ENCODE measurements at places on chromosomes 7 and 10.

DNA sequence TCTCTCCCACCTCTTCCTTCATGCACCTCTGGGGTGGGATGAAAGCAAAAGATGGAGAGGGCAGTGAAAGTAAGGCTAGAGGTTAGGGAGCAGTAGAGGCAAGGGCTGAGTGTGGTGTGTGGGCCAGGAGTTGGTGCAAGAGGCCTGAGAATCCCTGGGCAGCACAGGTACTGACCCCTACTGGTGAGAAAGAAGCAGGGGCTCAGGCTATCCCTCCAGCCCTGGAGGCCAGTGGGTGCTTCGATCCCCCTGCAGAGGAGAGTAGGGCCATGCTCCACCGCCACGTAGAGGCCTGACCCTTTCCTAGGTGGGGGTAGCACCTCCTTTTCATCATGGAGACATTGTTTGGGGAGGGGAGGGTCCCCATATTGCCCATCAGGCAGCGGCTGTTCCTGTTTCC is 9.8 kb downstream of the CDHR1 start:
- DNase-seq: no peak

DNA sequence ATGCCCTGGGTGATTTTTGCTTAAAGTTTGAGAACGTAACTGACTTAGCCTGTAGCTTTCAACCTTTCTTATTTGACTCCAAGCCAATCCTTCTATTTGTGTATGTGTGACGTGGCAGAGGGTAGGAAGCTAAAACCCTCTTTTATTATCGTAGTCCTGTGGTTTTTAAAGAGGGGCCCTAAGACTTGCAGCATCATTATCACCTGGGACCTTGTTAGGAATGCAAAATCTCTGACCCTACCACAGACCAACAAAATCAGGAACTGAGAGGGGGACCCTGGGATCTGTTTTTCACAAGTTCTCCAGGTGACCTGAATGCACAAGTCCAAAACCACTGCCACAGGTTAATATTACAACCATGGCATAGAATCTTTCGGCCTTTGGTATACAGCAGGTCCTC is 80.1 kb downstream of the OSBPL3 start:
- DNase-seq: no peak

DNA sequence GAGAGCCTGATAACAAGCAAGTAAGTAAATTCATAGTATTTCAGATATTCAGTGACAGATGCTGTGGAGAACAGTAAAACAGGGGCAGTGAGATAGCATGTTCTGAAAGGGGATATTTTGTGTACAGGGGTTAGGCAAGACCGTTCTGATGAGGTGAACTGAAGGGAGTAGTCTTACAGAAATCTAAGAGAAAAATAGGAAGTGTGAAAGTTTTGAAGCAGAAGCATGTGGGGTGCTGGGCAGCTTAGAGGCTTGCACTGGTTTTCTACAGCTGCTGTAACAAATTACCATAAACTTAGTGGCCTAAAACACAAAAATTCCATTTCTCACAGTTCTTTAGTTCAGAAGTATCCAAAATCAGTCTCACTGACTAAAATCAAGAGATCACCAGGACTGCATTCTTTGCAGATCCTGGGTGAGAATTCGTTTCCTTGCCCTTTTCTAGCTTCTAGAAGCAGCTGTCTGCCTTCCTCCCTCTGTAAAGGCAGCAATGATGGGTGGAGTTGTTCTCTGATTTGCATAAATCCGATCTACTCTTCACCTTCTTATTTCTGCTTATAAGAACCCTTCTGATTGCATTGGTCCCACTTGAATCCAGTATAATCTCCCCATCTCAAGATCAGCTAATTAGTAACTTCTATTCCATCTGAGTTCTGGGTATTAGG is 7.5 kb upstream of the KLF14 start:
- DNase-seq: no peak

GRCh38 chr7:19762631-19763030 is 10.8 kb downstream of the TMEM196 start:
- no peak for DNase-seq

- DNase-seq: no peak
Measured at GRCh38 chr10:125034675-125035074, 92.8 kb downstream of the ZRANB1 start.

DNA sequence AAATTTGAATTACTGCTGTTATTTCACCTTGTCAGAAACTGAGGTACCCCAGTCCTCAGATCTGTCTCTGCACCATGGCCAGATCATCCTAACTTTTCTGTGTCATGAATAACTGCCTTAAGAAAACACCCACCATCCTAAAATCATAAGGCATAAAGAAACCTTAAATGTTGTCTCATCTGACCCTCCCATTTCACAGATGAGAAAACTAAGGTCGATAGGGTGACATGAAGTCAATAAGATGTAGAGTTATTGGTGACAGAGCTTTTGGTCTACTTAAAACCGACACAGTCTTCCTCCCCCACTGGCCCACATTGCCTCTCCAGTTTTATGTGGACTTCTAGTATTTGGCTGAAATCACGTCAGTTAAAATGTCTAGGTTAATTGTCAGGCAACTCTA is 101.5 kb upstream of the PDCD4 start:
- DNase-seq: no peak

DNA sequence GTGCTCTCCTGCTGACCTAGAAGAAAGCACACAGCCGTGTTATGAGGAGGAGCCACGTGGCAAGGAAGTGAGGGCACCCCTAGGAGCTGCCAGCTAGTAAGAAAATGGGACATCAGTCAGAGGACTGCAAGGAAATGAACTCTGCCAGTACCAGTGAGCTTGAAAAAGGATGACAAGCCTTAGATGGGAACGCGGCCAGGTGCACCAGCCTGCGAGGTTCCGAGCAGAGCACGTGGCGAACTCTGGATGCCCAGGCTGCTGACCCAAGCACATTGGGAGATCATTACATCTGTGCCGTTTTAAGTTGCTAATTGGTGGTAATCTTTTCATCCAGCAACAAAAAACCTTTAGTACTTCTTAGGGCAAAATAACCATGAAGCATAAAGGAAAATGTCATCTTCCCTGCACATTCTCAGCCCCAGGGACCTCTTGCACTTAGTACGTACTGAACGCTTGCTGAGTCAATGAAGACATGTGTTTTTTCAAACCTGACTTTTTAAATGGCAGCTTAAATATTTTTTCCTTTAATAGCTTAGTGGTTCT is 69.4 kb downstream of the AMZ1 start:
- no peak for DNase-seq

GRCh38 chr7:141074162-141074991 is 513 bp downstream of the TMEM178B start:
- no peak for DNase-seq

DNA sequence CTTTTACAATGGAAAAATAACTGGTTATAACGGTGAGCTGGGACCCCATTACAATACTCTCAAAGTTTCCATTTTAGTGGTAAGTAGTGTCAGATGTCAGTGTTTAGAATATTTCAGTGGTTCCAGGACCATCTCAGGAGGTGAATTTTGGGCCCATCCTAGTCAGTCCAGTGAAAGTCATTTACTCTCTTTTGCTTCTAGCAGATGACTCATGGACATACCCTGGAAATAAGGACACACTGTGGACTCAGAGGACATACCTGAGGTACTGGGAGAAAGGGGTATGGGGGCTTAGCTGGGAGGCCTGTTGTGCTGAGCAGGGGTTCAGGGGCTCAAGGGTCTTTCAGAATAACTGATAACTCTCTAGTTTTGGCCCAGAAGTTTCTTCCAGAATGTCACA is 618 bp upstream of the GIMAP4 start:
- no peak for DNase-seq

DNA sequence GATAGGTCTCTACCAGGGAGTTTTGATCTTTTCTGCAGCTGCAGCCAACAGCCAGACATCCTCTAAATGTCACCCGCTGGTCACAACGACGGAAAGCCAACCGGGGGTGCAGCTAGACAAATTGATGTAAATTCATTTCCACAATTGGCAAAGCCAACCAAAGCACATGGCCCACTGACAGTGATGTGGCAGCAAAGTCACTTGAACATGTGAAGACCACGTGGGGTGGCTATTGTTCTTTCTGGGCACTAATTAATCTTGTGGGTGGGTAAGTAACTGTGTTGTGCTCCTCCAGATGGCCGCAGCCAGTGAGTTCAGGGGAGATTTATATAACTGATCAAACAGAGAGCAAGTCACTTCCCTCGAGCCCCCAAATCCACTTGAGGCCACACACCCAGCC is 354.1 kb downstream of the ANKRD30A start:
- DNase-seq: no peak

DNA sequence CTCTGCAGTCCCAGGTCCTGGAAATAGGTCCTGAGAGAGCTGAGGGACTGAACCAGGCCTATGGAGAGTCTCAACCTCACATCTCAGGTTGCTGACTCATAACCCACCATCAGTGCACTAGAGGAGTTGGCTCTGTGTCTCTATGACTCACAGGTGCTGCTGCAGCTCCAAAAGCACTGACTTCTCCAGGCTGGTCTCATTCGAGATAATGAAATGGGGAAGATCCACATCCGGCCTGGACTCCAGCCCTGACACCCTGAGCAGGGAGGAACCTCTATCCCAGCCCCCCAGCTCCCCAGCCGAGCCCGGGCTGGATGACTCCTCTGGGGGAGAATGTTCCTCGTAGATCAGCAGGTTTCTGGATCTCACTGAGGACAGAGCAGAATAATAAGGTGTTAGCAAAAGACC is 35.5 kb upstream of the DGKI start:
- DNase-seq: peak; percentile 66

DNA sequence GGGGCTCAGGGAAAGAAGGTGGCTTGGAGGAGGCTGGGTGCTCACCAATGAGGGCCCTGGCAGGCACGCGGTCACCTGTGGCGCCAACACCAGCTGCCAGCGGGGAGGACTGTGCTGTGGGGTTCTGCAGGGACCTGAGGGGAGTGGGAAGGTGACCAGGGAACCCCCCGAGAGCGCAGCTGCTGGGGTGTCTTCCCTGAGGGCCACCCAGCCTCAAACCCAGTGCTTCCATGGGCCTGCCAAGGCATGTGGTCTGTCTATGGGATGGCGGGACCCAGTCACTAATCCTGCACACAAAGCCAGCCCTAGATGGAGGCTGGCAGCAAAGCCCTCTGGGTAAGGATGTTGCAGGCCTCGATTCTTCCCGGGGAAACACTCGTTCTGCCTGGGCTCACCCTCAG is 117.1 kb downstream of the EBF3 start:
- no peak for DNase-seq

GRCh38 chr7:149569025-149569725 is 71.6 kb upstream of the ZNF746 start:
- DNase-seq: no peak

GRCh38 chr10:61066661-61067344 is 122.8 kb upstream of the RHOBTB1 start:
- DNase-seq: no peak

DNA sequence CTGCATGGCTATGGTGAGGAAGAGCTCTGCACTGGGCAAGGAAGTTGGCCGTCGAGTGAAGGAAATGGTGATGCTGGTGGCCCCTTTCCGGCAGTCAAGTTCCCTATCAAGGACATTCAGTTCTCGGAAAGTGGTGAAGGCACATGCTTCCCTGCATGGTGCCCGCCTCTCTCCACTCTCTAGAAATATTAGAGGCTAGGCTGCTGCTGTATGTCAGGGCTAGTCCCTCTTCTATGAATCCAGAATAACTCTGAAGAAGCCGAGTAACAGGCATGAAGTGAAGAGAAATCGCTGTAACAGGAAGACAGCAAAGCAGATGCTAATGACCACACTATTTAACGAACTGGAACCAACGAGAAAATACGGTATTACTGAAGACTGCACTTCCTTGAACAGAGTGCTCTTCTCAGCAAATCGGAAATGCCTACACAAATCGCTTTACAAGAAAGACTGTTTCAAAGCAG is 5.4 kb downstream of the IDI1 start:
- DNase-seq: peak; percentile 65

- no peak for DNase-seq
Measured at GRCh38 chr10:8056378-8056777, 1.9 kb downstream of the GATA3 start.

DNA sequence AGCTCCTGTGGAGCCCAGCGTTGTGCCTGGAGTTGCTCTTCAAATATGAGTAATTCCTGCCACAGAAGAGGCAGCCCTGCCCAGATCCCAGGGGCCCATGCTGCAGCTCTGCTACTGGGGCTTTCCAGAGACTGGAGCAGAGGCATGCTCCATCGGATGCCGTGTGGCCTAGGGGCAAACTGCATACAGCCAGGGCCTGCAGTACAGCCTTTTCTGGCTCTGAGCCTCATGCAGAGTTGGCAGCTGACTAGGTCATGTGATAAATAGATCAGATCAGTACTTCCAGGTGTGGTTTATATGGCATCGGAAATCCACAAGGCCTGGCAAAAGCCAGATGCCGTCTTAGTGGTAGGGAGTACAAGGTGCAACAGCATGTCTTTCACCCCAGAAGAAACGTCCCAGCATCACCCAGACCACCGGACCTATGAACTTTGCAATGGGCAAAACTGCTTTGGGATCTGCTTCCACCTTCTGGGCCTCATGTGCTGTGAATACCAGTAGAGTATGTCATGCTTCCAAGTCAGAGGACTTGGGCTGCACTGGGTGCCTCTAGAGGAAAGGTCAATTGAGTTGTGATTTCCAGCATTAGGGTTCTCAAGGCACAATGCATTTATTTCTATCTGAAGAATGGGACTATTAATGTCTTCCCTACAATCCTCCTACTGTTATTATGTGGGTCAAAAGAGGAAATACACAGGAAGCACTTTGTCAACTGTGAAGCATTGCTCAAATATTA is 250.7 kb upstream of the ZNF32 start:
- no peak for DNase-seq

DNA sequence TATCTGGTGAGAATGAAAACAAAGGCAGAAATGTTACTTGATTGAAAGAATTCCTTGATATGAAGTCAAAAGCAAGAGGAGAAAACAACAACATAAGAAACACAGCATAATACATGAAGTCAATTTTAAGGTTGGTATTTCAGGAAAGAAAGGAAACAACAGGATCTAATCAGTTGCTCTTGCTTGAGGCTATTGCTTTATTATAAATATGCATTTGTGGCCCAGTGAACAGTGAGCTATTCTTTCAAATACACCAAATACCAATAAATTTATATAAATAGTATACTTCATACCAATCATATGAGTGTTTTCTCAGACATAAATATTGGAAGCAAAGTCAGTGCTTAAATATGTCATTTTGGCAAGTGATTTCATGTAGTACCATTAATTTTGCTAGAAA is 806.6 kb downstream of the NXPH1 start:
- no peak for DNase-seq

GRCh38 chr7:157483971-157484410 is 147.2 kb downstream of the DNAJB6 start:
- DNase-seq: no peak

DNA sequence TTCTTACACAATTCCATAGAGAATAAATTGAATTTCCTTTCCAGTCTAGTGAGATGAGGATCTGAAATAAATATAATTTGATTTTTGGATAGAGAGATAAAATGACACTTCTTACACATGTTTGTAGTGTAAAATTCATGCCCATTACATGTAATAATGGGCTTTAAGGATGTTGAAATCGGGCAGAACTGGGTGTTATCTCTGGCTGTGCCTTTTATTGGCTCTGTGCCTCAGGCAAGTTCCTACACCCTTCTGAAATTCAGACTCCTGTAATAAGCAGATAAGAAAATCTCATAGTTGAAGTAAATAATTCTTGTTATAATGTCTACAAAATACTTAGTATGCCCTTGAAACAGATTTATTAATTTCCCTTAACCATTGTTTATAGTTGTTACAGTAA is 125.6 kb downstream of the SEMA3A start:
- DNase-seq: no peak
